Prostate gland (tissue), 2 donors: ENCODE measurements at places on chromosomes 11 and 22. TPM values are rescaled to one million over a fixed set of nuclear protein-coding genes. Genes with fewer than 3 reads are reported as not detected.

DNA sequence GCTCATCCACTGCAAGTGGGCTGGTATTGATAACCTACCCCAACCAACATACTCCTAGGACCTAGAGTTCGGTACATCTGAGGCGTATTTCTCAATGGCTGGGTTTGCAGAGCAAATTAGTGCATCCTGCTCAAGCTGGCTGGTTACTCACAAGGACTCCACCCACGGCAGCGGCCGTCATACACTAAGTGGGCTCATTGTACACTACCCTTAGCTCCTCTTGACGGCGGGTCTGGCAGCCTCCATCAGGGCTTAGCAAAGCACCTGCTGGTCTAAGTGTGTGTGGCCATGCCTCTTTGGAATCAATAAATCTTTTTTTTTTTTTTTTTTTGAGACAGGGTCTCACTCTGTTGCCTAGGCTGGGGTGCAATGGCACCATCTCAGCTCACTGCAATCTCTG is 20.2 kb upstream of the KCNJ11 start:
- H3K27ac ChIP-seq, result no peak overlapping the region
- H3K4me3 ChIP-seq, result no peak overlapping the region
- H3K27me3 ChIP-seq, result no peaks in the 10 kb centered on the region
- H3K4me1 ChIP-seq, result peaks cover 15% of the 10 kb centered on the region
- no peak for DNase-seq

- DNase-seq, result no peak
- H3K27me3 ChIP-seq, result no peaks in the 10 kb centered on the region
- H3K4me1 ChIP-seq, result no peaks in the 10 kb centered on the region
- no peak overlapping the region for H3K4me3 ChIP-seq
- no peaks in the 10 kb centered on the region for H3K36me3 ChIP-seq
Observed at GRCh38 chr11:115222218-115222862, 281.9 kb downstream of the CADM1 start.

DNA sequence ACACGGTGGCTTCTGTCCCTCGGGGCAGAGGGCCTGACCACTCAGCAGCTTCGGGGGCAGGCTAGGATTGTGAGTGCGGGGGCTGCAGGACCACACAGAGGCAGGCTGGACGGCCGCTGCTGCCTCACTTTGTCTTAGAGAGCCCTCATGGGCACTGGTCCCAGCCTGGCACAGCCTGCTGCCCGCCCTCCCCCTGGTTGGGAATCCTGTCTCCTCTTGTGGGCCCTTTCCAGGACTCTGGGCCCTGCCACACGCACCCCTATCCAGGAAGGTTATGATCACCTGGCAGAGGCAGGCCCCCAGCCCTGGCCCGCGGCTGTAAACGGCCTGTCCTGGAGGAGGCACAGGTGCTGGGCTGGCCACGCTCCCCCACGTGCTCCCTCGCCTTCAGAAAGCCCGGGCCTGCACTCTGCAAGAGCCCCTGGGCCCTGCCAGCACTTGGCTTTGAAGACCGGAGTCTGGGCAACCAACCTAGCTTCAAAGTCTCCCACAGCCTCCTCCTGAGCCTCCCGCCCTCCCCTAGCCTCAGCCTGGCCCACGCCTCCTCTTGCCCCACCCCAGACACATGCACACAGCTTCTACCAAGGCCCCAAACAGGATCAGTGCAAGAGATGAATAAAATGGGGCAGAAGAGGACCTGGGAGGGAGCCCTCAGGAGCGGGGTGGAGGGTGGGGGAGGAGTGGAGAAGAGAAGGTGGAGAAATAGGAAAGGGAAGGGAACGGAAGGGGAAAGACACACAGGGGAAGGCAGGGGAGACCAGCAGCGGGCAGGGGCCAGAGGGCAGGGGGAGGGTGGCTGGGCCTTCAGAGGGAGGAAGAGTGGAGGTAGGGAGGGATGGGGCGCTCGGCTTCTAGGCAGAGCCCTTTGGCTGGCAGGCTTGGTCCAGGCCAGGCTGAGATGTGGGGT is 31.0 kb downstream of the SYT7 start:
- H3K27me3 ChIP-seq, result no peaks in the 10 kb centered on the region
- peak overlapping the region; percentile 88 for H3K27ac ChIP-seq
- no peaks in the 10 kb centered on the region for H3K36me3 ChIP-seq
- no peak for DNase-seq
- no peak overlapping the region for H3K4me3 ChIP-seq

DNA sequence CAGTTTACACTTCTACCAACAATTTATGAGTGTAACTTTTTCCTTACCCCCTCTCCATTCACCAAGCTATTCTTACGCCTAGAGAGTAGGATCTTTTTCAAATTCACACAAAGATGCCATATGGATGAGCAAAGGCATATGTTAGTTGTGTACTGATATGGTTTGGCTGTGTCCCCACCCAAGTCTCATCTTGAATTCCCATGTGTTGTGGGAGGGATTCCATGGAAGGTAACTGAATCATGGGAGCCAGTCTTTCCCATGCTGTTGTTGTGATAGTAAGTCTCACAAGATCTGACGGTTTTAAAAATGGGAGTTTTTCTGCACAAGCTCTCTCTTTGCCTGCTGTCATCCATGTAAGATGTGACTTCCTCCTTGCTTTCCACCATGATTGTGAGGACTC is 40.3 kb downstream of the TTC28 start:
- H3K36me3 ChIP-seq, result no peaks in the 10 kb centered on the region
- H3K4me3 ChIP-seq, result no peak overlapping the region
- DNase-seq, result no peak
- no peaks in the 10 kb centered on the region for H3K27me3 ChIP-seq

The CRYBB2 gene
- total RNA-seq, result 1.9 TPM

DNA sequence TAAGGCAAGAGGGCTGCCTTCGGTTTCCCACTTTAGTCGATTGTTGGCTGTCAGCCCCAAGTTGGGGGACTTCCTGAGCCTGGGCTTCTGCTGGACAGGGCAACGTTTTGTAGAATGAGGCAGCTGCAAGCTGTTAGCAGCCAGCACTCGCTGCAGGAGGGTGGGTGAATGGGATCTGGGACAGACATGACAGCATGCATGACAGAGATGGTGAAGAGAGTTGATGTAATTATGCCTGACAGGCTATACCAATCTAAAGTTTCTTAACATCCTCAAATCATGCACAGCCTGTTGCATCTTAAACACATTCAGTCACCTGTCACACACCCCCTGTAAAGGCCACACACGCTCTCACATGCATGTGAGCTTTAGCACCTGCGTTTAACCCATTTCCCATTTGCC is 49.2 kb downstream of the CWC15 start:
- H3K27ac ChIP-seq, result no peak overlapping the region
- no peak overlapping the region for H3K4me3 ChIP-seq
- H3K36me3 ChIP-seq, result no peaks in the 10 kb centered on the region
- peaks cover 3% of the 10 kb centered on the region for H3K4me1 ChIP-seq

The YIF1A gene
- total RNA-seq, result 92.6 TPM

DNA sequence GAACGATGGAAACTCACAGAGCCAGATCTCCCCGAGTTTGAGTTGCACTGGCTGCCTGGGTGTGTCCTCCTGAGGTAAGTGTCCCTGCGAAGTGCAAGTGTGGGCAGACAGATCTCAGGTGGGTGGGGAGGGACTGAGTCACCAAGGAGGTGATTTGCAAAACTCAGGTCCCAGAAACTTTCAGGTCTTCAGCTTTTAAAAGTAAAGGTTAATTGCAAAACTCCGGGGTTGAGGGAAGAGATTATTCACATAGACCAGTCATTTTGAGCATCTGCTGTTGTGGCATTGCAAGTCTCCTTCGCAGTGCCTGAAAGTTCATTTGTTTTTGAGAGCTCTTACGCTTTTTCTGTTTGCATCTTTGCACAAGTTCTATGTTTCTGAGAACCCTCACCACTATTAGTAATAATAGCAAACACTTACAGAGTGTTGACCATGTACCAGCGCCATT is 7.1 kb downstream of the CD44 start:
- H3K36me3 ChIP-seq, result no peaks in the 10 kb centered on the region
- no peak for DNase-seq
- H3K4me3 ChIP-seq, result no peak overlapping the region
- no peaks in the 10 kb centered on the region for H3K27me3 ChIP-seq
- no peak overlapping the region for H3K27ac ChIP-seq
- no peaks in the 10 kb centered on the region for H3K4me1 ChIP-seq

The ACP2 gene
- total RNA-seq, result 104 TPM

The CCDC73 gene
- 0.09 TPM for total RNA-seq

DNA sequence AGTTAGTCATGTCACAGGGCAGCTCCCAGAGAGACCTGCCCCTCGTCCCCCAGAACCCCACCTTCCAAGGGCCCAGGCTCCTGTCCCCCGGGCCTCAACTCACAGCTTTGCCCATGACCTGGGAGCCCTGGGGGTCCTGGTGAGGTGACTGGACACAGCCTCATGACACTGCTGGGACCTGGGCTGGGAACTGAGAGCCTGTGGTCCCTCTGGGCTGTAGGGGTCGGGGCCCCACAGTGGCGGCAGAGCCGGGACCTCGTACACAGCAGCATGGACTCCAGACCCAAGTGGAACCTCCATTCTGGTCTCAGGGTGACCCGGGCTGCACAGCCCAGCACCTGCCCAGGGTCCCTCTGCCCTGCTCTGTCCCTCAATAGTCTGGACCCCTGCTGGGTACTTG is 6.9 kb downstream of the APOBEC3A start:
- H3K27me3 ChIP-seq, result no peaks in the 10 kb centered on the region
- H3K36me3 ChIP-seq, result no peaks in the 10 kb centered on the region
- H3K4me3 ChIP-seq, result no peak overlapping the region
- DNase-seq, result no peak
- H3K4me1 ChIP-seq, result no peaks in the 10 kb centered on the region

GRCh38 chr22:21622011-21622918 is 7.6 kb downstream of the YDJC start:
- no peak for DNase-seq
- H3K36me3 ChIP-seq, result no peaks in the 10 kb centered on the region
- H3K27ac ChIP-seq, result no peak overlapping the region
- H3K27me3 ChIP-seq, result no peaks in the 10 kb centered on the region
- no peak overlapping the region for H3K4me3 ChIP-seq

DNA sequence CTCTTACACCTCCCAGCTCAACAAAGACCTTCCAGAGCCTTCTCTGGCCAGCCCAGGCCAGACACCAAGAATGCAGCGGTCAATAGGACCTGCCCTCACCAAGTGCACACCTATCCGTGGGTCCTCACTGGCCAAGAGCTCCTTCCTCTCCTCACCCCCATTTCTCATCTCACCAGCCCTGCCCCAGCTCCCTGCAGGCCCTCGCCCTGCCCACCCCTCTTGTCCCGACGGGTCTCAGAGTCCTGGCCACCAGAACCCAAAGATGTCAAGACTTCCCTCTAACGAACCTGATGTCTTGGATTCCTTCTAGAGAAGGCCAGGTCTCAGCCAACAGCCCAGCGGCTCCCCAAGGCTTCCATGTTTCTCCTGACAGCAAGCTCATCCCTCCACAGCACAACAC is 43.6 kb downstream of the IGF2 start:
- no peak overlapping the region for H3K27ac ChIP-seq
- H3K4me1 ChIP-seq, result peaks cover 11% of the 10 kb centered on the region
- no peak overlapping the region for H3K4me3 ChIP-seq

The SMTNL1 gene
- not detected for total RNA-seq

DNA sequence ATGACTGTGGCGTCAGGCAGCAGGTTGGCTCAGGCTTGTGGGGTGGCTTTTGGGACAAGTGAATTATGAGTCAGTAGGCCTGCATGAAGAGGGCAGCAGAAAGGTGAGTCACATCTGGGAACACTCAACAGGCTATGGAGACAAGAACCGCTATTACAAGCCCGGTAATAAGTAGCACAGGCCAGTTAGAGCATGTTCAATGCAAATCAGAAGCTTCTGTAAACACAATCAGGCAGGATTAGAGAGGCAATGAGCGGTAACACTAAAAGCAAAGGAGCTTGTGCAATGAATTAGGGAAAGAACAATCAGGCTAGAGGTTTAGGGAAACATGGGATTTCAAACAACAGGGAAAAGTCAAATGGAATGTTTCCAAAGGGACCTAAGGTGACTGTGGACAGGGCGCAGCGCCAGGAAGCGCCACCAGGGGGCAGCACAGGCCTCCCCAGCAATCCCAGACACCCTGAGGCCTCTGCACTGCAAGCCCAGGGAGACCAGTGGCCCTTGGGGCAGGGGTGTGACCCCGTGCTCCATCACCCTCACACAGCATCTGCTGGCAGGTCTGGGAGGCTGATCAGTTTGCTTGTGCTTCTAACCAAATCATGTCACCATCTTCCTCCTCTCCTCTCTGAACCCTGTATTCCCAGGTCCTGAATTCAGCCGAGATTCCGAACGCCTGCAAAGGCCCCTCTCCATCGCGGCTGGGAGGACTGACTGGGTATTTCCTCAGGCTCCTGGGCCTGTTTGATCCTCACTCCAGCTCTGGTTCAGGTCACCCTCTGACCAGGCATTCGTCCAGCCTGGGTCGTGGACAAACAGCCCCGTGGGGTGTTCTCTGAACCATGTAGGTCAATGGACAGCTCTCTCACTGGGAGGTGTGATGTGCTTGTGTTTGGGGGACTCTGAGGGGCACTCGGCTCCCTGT is 50.0 kb downstream of the C11orf58 start:
- no peak overlapping the region for H3K27ac ChIP-seq
- DNase-seq, result peak; percentile 67
- H3K27me3 ChIP-seq, result no peaks in the 10 kb centered on the region

The SHISA8 gene
- not detected for total RNA-seq

GRCh38 chr11:100593291-100593690 is 93.8 kb upstream of the ARHGAP42 start:
- no peaks in the 10 kb centered on the region for H3K4me1 ChIP-seq
- H3K27me3 ChIP-seq, result no peaks in the 10 kb centered on the region
- no peak overlapping the region for H3K27ac ChIP-seq
- no peak overlapping the region for H3K4me3 ChIP-seq

The CNIH2 gene
- not detected for total RNA-seq

DNA sequence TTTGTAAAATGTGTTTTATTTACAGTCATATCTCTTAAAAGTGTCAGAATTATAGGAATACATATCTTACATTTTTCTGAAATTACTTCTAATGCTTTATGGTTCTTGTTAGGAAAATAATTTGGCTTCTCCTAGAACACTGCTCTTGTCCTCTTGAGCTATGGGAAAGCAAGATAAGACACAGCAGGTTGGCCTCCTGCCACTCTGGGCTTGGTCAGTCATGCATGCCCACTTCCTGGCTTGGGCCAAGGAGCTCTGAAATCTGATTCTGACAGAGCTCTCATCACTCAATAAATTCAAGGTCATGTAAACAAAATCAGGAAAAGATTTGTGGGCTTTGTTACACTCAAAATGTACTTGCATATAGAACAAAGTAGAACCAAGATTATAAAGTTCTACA is 1036.0 kb downstream of the OPCML start:
- H3K4me1 ChIP-seq, result no peaks in the 10 kb centered on the region
- H3K36me3 ChIP-seq, result no peaks in the 10 kb centered on the region
- no peak overlapping the region for H3K4me3 ChIP-seq
- no peak overlapping the region for H3K27ac ChIP-seq
- no peak for DNase-seq
- H3K27me3 ChIP-seq, result no peaks in the 10 kb centered on the region

The CYTH4 gene
- total RNA-seq, result 4.7 TPM

DNA sequence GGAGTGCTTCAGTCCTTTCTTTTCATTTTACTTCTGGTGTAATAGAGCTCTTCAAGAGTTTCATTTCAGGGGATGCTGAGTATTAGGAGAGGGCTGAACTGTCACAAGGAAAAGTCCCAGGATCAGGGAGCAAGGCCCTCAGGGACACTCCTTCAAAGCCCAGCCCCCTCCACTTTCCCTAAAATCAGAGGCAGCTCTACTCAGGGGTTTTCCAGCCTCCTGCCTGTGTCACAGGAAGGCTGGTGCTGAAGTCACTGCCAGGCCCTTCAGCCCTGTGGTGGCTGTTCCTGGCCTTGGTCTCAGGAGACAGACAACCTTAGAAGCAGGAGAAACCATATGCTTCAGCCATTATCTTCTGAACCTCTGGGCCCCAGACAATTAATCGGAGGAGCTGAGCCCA is 36.4 kb upstream of the KIRREL3 start:
- H3K4me3 ChIP-seq, result no peak overlapping the region
- no peaks in the 10 kb centered on the region for H3K27me3 ChIP-seq
- no peak overlapping the region for H3K27ac ChIP-seq
- no peak for DNase-seq
- H3K36me3 ChIP-seq, result no peaks in the 10 kb centered on the region
